ENCODE measurements at places on chromosomes 7 and 10.
A peak's percentile ranks its signal among the peaks of the same experiment; 100 is the strongest.

GRCh38 chr10:71984809-71985388 is 20.7 kb downstream of the CHST3 start:
- no peak for DNase-seq

DNA sequence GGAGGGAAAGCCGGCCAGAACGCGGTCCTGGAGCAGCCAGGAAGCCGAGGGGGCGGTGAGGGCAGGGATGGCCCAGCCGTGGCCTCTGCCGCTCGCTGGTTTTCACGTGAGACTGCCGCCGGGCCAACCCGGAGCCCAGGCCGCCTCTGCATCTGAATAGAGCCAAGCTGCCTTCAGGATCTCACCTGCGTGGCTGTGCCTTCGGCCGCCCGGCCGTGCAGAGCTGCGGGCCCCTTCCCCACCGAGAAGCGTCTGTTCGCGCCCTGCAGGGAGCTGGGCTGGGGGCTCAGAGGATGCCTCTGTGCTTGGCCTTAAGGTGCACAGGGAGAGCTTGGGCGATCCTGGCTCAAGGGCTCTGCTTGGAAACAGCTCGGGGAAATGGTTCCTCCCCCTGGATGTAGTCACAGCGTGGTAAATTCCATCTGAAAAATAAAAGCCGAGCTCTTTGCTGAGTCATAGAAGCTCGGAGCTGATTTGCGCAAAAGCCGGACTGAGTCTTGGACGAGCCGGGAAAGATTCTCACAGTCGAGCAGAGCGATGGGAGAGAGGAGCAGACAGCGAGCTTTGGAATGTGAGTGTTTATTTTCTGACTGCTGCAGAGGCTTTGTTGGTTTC is at the start of gene JAKMIP3:
TSS of gene JAKMIP3 (plus strand) at position 456 of the 615 bp plus-strand sequence. CDS start 38,863 bp downstream, outside the sequence.
- no peak for DNase-seq

GRCh38 chr10:75407713-75408508 is 6.3 kb upstream of the ZNF503 start:
- DNase-seq = no peak

DNA sequence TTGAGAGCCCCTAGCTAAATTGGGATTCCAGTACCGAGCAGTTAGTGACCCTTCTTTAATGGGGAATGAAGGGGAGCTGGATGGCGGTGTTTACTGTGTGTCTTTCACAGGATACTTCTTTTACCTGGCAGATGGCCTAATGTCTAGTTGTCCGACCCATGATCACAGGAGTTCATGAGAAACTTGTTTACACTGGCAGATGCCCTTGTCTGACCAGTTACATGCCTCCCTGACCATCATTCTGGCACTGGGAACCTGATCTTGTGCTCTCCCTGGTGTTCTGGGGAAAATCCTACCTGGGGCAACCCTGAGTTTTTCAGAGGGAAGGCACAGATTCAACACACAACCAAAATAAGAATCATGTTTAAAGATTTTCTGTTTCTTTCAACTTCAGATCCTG is 120.1 kb upstream of the SLC13A1 start:
- no peak for DNase-seq

GRCh38 chr7:155577509-155577905 is 31.1 kb upstream of the CNPY1 start:
- no peak for DNase-seq

DNA sequence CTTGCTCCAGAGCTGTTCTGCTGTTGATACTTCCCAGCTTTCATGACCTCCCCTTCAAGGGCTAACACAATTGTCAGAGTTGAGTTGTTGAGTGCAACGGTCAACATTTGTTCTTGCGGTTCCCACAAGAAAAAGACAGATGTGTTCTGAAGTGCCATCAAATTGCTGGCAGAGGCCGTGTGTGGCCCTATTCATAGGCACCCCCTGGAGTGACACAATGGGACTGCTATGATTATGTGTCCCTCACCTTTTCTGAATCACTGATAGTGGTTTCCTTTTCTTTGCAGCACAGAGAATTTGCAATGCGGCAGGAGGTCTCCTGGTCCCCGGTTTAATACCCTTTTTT is 5.8 kb upstream of the IGFBP1 start:
- peak; percentile 11 for DNase-seq

DNA sequence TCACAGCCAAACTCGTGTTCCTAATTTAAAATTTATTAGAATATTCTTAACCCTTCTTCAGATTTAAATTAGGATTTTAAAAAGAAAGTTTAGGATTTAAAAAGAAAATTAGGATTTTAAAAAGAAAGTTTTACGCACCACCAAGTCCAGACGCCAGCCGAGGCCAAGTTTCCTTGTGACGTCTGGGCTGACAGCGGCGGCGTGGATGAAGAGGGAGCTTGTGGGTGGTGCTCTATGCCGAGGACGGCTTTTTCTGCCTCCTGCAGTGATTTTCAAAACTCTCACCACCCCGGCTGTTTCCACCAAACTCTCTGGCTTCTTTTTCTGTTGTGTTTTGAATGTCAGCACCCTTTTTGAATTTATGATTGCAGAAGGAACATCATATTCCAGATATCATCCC is 252.9 kb downstream of the DNAJB6 start:
- no peak for DNase-seq

GRCh38 chr10:507908-508444 is 181.5 kb downstream of the DIP2C start:
- DNase-seq = no peak

DNA sequence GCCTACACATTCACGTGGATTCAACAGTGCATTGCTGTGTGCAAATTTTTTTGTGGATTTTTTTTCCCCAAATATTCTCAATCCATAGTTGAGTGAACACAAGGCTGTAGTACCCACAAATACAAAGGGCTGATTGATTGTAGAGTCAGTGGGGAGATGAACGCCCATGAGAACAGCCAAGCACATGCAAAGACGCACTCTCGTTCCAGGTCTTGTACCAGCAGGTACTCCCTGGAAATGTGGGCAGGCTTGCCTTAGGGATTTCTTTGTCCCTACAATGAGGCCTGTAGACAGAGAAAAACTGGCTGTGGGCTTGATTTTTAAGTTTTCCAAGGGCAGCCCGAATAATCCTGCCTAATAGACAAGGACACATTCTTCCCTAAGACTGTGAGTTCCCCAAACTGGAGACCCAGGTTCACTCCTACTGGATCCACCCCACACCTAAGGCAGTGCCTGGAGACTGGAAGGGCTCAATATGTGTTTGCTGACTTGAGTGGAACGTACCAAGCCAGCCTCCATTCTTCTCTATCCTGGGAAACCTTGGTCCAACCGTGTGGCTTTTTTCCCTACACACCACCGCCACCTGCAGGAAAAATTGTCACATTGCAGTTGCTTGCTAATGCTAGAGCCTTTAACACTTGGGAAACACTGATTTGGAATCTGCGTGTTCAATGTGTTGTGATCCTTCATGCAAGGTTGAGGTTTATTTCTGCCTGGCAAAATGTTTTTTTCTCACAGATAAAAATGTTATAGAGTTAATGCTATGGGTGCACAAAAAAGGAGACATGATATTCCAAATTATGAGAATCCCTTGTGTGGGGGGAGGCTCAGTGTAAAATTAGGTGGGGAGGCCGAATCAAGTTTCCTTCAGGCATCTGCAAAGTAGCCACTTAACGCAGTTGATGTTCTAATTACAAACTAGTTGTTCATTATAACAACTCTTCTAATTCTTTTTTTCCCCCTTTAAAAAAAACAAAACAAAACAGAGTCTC is 49.3 kb downstream of the PPP1R17 start:
- peak; percentile 85 for DNase-seq

DNA sequence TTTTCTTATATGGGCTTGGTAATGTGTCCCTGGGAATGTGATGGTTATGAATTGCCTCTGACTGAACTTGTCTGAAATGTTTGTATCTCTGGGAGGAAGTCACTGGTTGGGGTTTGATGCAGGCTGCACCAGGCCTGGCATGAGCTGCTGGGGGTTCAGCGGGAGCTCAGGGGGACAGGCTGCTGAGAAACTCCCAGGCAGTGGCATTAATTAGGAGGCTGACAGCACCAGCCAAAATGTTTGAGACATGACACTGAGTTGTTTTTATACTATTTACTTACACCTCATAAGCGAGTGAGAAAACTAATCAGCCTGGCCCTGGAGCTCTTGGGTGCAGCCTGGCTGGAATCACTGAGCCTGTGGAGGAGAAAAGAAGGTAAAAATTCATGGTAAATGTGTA is 124.1 kb upstream of the SORCS3 start:
- no peak for DNase-seq

GRCh38 chr10:30166929-30167328 is 107.5 kb upstream of the JCAD start:
- DNase-seq = no peak

GRCh38 chr7:8639668-8640067 is 206.3 kb downstream of the NXPH1 start:
- no peak for DNase-seq

GRCh38 chr7:86411814-86412213 is 231.9 kb upstream of the GRM3 start:
- no peak for DNase-seq

DNA sequence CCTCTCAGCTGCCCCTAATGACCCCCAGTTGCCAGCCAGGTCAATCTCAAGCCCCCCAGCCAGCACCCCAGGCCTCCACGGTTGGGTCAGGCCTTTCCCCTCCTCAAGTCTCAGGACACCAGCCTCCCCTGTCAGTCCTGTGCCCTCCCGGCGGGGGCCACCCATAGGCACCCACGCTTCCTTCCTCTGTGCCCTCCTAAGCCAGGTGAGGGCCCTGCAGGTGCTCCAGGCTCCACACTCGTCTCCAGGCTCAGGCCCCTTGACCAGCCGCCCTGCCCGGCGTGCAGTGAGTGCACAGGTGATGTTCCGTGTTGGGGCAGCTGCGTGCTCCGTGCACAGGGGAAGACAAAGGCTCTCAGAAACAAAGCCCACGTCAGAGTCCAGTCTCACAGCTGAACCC is 26.8 kb upstream of the ADGRA1 start:
- DNase-seq = no peak

DNA sequence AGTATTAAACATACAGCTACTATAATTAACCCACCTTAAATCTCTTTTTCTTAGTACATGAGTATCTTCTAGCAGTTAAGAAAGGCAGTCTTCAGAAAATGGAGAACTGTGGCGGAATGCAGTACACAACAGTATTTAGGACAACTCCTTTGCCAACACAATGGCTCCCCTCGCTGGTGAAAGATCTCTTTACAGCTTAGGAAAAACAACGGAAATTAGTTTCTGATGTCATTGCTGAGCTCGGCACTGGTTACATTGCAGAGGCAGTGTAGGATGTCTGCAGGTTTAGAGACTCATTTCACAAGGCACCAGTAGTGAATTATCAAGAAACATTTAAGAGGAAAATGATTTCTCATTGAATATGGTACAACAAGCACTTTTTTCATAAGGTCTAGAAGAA is 43.4 kb downstream of the GLRX3 start:
- peak; percentile 24 for DNase-seq

DNA sequence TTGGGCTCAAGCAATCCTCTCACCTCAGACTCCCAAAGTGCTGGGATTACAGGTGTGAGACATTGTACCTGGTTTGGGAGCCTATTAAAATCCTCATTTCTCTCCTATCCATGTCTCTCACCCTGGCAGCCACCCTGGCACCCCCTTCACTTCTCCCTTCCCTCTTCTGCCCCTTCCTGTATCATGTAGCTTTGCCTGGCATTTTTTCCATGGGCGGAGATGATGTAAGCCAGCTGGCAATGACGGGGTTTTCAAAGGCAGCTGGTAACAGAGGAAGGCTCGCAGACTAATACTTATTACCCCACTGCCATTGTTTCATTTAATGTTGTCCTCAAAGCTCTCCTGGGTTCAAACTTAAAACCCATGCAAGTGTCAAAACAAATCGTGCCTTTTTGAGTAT is 61.9 kb downstream of the RGS10 start:
- no peak for DNase-seq

GRCh38 chr10:54880996-54881395 is 80.0 kb upstream of the PCDH15 start:
- no peak for DNase-seq

DNA sequence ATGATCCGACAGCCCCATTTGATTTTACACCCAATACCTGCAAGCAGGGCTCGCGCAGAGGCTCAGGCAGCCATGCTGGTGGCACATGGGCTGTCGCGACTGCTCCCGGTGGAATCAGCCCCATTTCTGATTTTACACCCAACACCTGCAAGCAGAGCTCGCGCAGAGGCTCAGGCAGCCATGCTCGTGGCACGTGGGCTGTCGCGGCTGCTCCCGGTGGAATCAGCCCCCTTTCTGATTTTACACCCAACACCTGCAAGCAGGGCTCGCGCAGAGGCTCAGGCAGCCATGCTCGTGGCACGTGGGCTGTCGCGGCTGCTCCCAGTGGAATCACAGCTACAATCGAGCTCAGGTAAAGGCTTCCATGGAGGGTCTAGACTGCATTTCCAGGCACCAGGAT is 244.1 kb downstream of the PTPRN2 start:
- no peak for DNase-seq

DNA sequence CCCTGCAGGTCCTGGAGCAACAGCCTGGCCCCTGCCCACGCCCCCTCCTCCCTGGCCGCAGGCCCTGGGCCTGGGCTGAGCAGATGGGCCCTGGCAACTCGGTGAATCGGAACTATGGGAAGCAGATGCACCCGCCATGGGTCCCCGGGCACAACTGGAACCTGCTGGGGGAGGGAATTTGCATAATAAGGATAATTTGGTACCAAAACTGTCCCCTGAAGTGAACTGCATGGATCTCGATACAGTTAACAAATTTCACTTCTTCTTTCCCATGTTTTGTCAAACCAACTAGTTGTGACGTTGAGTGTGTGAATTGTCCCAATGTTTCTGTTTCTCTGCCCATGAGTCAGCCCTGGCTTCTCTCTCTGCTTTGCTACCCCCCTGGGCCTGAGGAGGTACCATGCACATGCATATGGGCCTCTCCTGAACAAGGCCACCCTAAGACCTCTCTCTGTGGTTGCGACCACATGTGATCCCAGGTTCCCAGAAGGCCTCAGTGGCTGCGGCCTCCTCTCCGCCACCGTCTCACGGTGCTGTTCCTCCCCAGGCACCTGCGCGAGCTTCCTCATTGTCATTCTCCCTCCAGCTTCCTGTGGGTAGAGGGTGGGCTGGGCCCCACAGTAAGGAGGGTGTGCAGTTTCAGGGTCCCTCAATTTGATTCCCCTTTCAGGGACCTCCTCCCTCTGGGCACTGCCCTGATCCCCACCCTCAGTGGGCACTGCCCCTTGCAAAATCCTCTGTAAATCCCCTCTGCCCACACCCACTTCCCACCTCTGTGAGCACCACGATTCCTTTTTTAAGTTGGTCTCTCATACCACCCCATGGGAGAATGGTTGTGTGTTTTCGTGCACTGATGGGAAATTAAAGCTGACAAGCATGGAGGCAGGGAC is 40.0 kb downstream of the FIGNL1 start:
- no peak for DNase-seq

- no peak for DNase-seq
These were observed 204.6 kb upstream of the FOXP2 start for GRCh38 chr7:114209968-114210367.
